ENCODE measurements at places on chromosomes 11 and 22. TPM values are rescaled to one million over a fixed set of nuclear protein-coding genes. Genes with fewer than 3 reads are reported as not detected.

OR5P2 gene
- total RNA-seq, result not detected

OR51V1 gene
- not detected for total RNA-seq

TLCD5 gene
- total RNA-seq, result 19.8 TPM

TMEM86A gene
- 12.3 TPM for total RNA-seq

CDKN1C gene
- total RNA-seq, result 121 TPM

RASSF10 gene
- total RNA-seq, result 1.3 TPM

CDC42BPG gene
- total RNA-seq, result 0.11 TPM

BEST1 gene
- total RNA-seq, result 41.2 TPM

MOGAT2 gene
- total RNA-seq, result not detected

MS4A4A gene
- total RNA-seq, result 2.6 TPM

TEX54 gene
- total RNA-seq, result not detected

RAB38 gene
- total RNA-seq, result not detected

OR52K2 gene
- total RNA-seq, result not detected

RIN1 gene
- 8.3 TPM for total RNA-seq

PHLDA2 gene
- 1.2 TPM for total RNA-seq

TUBA8 gene
- total RNA-seq, result 49.9 TPM

Data from dorsolateral prefrontal cortex (tissue), 122 donors.